ENCODE measurements at places on chromosomes 5 and 9.

- no peak for DNase-seq
Measured at GRCh38 chr5:173734716-173735115, 118.3 kb upstream of the BOD1 start.

- DNase-seq = peak; percentile 38
Measured at GRCh38 chr9:112711050-112711689, 6.7 kb downstream of the INIP start.

- DNase-seq = no peak
Measured at GRCh38 chr5:38555354-38556087, 925 bp downstream of the LIFR start.

DNA sequence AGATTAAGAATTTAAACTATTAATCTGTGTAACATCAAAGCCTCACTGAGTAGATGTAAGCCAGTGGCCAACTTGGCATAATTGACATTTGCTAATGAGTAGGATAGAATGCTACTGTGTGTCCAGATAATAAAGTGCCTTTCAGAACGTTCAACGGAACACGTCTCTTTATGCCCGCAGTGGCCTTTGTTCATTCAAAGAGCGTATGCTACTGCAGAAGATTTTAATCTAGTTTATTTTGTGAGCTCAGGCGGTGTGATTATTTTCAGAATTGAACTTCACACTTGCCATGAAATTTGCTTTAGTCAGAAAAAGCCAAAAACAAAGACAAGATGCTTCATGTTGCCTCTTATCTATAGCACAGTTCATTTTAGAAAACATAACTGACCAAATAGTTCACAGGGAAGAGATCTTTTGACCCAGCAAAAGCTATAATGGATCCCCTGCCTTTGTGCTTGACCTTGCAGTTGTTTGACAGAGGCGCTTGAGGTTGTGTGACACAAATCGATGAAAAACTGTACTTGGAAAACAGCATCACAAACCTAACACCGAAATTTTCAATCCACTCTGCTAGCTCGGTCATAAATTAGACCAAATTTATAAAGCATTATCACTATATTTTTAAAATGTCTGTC is 530.9 kb upstream of the TYRP1 start:
- DNase-seq = no peak

DNA sequence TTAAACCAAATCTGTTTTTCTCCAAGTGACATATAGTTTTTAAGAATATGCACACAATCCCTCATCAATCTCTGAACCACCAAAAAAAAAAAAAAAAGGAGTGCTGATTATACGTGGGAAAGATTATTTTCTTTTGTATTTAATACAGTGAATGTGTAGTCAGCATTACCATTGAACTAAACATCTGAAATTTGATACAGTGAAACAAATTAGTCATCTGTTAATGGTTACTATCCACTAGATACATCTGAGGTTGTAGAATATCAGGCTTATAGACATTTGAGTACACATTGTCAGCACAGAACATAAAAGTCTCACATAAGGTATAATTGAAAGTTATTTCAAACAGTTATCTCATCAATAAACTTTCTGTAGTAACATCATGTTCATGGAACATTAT is 87.0 kb downstream of the SLF1 start:
- peak; percentile 2 for DNase-seq

- DNase-seq = no peak
Measured at GRCh38 chr5:16144416-16144815, 35.2 kb downstream of the MARCHF11 start.

- no peak for DNase-seq
Measured at GRCh38 chr5:16578474-16578883, 38.3 kb downstream of the RETREG1 start.

DNA sequence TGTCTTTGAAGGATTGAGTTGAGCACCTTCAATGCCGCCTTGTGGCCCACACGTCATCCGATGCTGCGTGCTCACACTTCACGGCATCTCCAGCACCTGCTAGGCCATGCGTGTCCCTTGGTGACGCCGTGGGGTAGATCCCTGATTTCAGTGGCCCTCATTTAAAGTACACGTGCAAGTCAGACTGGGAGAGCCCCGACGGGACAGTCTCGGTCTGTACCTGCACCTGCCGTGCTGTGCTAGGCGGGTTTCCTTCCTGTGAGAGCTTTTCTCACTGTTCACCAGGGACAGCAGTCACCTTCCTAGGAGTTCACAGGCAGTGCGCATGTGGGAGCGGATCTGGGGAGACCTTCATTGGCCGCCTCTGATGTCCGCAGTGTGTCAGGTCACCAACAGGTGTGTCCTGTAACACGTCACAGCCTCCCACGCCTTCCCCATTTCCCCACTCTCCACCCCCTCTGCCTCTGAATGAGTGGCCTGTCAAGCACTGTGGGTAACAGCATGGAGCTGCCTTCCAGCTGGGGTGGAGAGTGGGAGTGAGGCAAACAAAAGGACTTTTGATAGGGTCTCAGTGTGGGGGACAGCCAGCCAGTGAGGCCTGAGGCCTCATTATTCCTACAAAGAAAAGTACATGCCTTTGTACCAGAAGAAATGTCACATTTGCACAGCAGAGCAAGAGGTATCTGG is 236.4 kb downstream of the FANCC start:
- no peak for DNase-seq

DNA sequence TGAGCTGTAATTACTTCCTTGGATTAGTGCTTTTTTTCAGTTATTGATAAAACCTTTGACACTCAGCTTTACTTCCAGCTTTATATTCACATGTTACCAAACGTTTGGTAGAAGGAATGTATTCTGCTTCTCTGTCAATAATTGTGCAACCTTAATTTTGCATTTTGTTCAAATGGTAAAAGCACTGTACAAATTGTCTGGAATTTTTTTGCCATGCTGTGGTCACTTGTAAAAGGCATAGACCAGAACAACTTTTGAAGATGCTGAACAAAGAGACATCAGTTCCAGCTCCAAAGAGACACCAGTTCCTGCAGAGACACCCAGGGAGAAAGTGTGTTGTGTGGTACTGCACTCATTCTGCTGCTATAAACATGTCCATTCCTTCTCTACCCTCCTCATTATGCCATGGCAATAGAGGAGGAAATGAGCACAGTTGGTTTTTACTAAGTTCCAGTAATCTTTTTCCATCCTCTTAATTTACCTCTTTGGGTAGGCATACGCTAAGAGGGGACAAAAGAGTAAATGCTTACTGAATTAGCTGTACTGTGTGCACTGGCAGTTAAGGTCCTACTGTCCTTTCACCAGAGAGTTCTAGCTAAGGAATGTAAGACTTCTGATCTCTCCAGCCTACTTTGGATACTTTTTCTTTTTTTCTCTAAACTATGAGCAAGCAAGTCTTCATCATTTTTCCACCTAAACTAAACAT is 387.4 kb downstream of the FGF10 start:
- DNase-seq = no peak

DNA sequence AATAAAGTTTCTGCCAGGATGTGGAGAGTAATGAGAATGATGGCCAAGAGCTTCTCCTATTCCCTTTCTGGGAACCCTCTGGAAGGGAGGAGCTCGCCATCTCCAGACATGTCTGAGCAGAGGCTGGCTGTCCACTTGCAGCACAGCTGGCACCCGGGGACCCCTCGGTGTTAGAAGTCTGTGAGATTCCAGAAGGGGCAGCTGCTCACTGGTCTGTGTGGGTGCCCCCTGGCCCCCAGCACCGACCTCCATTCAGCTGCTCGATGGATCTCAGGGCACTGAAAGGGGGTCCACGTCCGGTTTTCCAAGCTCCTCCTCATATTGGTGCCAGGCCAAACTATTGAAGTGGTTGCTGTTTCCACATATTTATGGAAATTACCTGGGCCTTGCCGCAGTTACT is 3.6 kb upstream of the FAM163B start:
- DNase-seq = no peak

GRCh38 chr9:38039090-38039906 is 29.7 kb downstream of the SHB start:
- DNase-seq = peak; percentile 34

GRCh38 chr5:124744170-124744971 is 2.1 kb downstream of the ZNF608 start:
- DNase-seq = no peak

DNA sequence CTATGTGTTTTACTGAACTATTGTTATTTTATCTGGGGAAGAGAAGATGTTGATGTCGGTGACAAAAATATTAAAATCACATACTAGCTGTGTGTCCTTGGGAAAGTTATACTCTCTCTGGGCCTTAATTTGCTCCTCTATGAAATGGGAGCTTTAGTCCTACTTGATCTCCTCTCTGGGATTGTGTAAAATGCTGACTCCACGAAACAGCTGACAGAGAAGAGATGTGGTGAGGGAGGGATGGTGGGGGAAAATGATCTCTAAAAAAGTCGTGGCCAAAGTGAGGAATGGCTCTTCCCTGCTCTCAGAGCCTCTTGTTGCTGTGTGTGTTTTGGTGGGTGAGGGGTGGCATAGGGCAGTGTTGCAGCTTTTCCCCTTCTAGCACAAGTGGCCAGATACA is 173.7 kb downstream of the MELK start:
- DNase-seq = no peak

DNA sequence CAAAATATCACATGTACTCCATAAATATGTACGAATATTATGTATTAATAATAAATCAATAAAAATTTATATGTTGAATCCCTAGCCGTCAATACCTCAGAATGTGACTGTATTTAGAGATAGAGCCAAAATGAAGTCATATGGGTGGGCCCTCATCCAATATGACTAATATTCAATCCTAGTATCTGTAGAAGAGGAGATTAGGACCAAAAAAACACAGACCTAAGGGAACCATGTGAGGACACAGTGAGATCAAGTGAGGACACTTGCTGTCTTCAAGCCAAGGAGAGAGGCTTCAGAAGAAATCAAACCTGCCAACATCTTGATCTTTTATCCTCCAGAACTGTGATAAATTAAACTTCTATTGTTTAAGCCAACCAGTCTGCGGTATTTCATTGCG is 3.7 kb upstream of the AMACR start:
- DNase-seq = no peak

- DNase-seq = no peak
Measured at GRCh38 chr5:124825983-124826337, 79.5 kb upstream of the ZNF608 start.

GRCh38 chr9:96567203-96567700 is 52.4 kb downstream of the CDC14B start:
- no peak for DNase-seq

DNA sequence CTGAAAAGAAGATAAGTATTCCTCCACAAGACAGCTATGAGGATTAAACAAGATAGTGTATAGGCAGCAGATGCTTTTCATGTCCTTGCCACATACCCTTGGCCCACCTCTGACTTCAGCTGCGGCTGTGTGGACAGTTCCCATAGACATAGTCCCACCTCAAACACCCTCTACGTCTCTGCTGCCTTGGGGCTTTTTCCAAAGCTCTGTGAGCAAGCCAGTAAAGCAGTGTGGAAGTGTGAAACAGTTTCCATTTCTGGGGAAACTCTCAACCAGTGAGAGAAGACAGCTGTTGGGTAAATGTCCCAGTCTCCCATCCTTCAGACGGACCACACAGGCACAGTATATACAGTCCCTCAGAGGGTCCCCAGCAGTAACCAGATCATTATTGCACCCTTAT is 125.5 kb downstream of the CDK5RAP2 start:
- DNase-seq = no peak

DNA sequence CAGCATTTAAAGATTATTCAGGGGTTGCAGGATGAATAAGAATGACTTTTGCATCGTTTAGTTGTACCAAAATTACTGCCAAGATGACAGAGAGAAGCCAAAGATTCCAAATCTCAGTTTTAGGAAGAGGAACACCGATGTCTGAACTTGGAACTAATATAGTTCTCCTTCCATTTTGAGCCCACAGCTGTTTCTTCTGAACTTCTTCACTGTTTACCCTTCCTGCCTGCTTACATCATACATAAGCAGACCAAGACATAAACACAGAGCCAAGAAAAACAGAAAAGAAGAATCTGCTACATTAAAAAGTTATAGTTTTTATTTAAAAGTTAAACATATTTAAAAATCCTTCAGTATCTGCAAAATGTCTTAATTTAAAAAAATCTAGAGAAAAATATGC is 146.9 kb upstream of the RAPGEF1 start:
- DNase-seq = no peak

DNA sequence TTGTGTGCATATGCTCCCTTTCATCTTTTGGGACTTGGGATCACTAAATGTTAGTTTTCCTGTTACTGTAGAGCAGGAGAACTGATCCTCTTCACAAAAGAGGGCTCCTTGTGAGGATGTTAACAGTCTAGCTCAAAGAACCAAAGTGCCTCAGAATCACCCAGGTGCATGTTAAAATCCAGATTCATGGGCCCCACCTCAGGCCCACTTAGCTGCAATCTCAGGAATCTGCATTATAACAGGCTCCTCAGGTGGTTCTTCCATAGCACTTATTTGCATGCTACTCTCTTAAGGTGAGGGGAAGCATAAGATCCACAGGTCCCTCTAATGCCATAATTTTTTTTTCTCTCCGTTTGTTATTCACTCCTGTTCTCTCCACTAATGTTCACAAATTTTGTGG is 14.8 kb upstream of the MEF2C start:
- no peak for DNase-seq

DNA sequence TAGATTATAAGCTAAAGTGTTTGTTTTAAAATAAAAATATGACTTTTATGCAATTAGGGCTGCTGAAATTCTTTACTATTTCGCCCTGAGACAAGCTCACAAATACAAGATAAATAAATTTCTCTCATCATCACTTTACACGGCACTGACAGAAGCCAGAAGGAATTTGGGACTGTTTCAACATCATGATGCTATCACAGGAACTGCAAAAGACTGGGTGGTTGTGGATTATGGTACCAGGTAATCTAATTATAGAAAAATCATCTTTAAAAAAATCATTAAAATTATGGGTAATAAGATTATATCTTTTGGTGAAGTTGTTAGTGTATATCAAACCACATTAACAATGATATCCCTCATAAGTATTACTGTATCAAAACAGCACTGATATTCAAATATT is 95.0 kb downstream of the MAN2A1 start:
- peak; percentile 1 for DNase-seq

DNA sequence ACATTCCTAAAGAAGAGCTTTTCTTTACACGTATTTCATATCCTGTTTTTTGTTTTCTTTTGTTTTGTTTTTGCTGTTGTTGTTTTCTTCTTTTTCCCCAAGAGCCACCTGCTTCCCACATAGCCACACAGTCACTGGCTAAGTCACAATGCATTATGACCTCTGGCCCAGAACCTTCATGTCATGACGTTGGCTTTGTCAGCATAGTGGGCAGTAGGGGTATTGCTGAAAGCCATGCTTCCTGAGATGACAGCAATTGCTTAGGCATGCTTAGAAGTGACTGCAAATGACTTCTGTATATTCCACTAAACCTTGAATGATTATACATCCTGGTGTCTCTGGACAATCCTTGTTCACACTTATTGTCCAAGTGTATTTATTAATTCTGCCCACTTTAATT is 375.8 kb downstream of the TAF11L14 start:
- no peak for DNase-seq

GRCh38 chr9:93305497-93306020 is 121.6 kb downstream of the WNK2 start:
- DNase-seq = no peak

DNA sequence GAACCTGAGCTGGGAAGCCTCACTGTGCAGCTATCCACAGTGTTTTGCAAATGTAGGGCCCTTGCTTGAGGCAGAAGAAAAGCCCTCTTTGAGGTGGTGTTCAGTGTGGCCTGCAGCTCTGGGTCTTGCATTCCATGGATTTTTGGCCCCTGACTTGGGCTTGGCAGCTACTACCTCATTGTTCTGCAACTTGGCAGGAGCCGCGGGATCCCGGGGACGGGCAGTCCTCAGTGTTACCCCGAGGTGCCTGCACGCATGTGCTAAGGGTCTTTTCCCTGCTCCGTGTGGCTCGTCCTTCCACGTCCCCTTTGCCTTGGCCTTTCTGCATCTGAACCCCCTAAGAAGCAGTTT is 39.8 kb downstream of the NEK6 start:
- peak; percentile 94 for DNase-seq

- no peak for DNase-seq
Measured at GRCh38 chr5:38800515-38800914, 45.3 kb upstream of the OSMR start.
